ENCODE measurements at places on chromosomes 12 and 14.

DNA sequence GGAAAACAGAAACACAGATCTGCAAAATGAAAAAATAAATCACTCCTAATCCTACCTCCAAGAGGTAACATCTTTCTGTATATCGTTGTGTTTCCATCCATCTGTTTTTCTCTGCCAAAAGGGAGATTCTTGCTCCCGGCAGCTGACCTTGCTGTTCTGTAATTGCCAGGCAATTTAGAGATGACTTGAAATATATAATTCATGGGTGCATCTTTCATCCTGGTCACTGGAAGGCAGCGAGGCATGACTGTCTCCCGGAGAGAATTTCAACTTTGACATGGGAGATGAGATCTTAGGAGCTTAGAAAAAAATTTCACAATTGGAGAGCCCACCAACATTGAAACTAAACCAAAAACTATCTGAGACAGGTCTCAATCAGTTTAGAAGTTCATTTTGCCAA lies 53.0 kb downstream of the WSCD2 start:
- no peak for DNase-seq

- DNase-seq, result no peak
These were observed 134.7 kb downstream of the CMAS start for GRCh38 chr12:22180705-22181104.

- DNase-seq, result no peak
These were observed 273.9 kb upstream of the MIS18BP1 start for GRCh38 chr14:45526715-45527549.

- no peak for DNase-seq
These were observed 57.4 kb downstream of the APOBEC1 start for GRCh38 chr12:7608184-7608911.

- DNase-seq, result no peak
These were observed 135.3 kb downstream of the SLC38A6 start for GRCh38 chr14:61116369-61116768.

- DNase-seq, result no peak
These were observed 23.2 kb downstream of the TEAD4 start for GRCh38 chr12:2982361-2982760.

- peak; percentile 14 for DNase-seq
These were observed 49.8 kb downstream of the SMUG1 start for GRCh38 chr12:54139019-54139418.

GRCh38 chr14:64114166-64114565 lies 180.0 kb downstream of the ESR2 start:
- DNase-seq, result no peak

DNA sequence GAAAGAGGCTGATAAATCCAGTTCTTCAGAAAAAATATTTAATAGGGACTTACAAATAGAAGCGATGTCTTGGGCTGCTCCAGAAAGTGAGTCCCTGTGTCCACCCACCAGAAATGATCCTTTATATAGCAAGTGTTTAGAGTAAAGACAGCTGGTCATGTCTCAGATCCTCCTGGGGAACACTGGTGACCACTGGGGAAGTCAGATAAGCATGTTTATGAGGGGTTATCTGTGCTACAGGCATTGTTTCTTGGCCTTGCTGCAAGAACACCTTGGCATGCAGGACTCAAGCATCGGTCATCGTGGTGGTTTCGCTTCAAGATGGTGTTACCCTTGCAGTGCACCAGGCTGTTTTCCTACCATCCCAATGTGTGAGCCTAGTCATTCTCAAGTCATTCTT lies 27.2 kb downstream of the CPM start:
- DNase-seq, result no peak

- DNase-seq, result no peak
These were observed 24.3 kb downstream of the ZFYVE21 start for GRCh38 chr14:103739793-103740501.

DNA sequence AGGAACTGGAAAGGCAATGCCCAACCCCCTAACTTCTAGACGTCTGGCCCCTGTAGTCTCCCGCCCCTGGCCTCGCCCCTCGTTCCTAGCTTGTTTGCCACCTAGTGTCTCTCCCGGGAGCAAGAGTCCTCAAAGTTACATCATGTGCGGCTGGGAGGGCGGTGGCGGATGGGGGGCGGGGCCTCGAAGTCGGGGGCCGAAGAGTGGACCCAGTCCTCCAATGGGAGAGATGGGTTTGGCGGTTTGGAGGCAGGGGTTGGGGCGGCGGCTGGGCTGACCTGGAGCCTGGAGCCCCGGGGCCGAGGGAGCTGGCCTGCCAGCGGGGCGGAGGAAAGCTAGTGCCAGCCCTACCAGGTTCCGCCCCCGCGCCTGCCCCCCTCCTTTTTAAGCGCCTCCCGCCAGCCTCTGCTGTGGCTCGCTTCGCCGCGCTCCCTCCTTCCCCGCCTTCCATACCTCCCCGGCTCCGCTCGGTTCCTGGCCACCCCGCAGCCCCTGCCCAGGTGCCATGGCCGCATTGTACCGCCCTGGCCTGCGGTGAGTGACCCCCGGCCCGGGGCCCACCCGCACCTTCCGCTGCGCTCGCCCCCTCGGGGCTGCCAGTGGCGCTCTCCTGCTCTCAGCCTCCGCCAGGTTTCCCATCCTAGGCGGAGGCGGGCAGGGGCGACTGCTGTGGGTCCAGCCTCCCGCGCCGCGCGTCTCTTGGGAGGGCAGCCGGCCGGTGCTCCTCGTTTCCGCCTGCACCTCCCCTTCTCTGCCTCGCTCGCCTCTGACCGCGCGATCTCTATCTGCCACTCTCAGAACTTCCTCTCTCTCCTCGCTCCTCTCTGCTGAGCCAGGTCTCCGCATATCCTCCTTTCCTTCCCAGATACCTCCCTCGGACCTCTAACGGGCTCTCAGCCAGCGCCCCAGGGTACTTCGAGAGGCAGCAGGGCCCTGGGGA lies at the start of gene PCK2:
TSS of gene PCK2 (plus strand) at position 411 of the 940 bp plus-strand sequence. CDS start at position 506, 95 bp downstream.
- DNase-seq, result peak; percentile 89

- no peak for DNase-seq
These were observed 208.2 kb upstream of the TMTC1 start for GRCh38 chr12:29991924-29992323.

- peak; percentile 43 for DNase-seq
These were observed 894 bp downstream of the KRT8 start for GRCh38 chr12:52903855-52904508.

- DNase-seq, result no peak
These were observed 68.0 kb upstream of the OSBPL8 start for GRCh38 chr12:76627346-76628135.

GRCh38 chr12:79227091-79227490 lies 362.5 kb downstream of the SYT1 start:
- DNase-seq, result no peak

GRCh38 chr14:33634631-33635030 lies 316.2 kb downstream of the EGLN3 start:
- DNase-seq, result no peak

- DNase-seq, result no peak
These were observed 956.4 kb upstream of the TMEM132C start for GRCh38 chr12:127310548-127310947.

- no peak for DNase-seq
These were observed 183.0 kb downstream of the MED13L start for GRCh38 chr12:116094475-116094874.

DNA sequence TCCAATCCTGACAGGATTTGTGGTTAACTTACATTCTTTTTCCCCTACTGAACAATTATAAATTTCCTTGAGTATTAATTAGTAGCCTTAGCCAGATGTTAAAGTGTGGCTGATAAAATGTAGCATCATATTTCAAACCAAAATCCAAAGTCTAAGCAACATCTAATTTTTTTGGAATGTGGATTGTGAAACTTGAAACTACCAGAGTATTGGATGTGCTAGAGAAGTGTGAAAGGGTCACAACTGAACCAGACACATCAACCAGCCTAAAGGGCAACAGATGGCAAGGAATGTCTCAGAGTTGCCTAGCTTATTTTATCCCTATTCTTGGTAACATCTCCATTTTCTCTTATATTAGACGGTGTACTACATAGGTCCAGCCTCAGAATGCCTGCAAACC lies 153.1 kb upstream of the DCN start:
- no peak for DNase-seq

- DNase-seq, result no peak
These were observed 355.6 kb downstream of the LRIG3 start for GRCh38 chr12:58564721-58565120.

DNA sequence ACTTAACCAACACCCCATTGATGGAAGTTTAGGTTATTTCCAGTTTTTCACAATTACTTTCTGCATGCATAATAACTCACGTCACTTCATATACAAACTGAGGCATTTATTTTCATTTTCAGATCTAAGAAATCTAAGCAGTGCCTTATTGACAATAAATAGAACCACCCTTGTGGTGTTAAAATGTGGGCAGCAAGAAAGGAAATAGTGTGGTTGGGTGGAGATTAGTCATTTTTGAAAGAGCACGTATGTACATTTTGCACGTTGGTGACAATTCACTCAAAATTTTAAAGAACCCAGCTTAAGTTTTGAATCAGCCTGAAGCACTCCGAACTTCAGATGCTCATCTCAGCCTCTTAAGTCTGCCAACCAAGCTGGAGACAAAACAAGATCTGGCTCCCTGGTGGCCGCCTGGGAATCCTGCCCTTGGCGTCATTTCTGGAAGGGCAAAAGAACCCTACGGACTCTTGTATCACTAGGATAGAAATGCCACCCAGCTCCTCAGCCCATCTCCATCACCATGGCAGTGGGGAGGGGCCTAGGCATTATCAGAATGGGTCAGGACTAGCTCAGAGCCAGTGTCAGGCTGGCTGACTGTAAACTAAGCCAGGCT lies 89.5 kb upstream of the BCL2L14 start:
- no peak for DNase-seq

GRCh38 chr12:4036671-4037271 lies 163.6 kb upstream of the PARP11 start:
- no peak for DNase-seq

- DNase-seq, result no peak
These were observed 43.1 kb upstream of the MMP17 start for GRCh38 chr12:131784909-131785762.

- DNase-seq, result no peak
These were observed 9.1 kb upstream of the BDKRB2 start for GRCh38 chr14:96195441-96196081.
